Pancreas (tissue), 10 donors: ENCODE measurements at places on chromosomes 16 and 17. TPM values are rescaled to one million over a fixed set of nuclear protein-coding genes. Genes with fewer than 3 reads are reported as not detected.

CDH13 gene
- 1.0 TPM for total RNA-seq

DNA sequence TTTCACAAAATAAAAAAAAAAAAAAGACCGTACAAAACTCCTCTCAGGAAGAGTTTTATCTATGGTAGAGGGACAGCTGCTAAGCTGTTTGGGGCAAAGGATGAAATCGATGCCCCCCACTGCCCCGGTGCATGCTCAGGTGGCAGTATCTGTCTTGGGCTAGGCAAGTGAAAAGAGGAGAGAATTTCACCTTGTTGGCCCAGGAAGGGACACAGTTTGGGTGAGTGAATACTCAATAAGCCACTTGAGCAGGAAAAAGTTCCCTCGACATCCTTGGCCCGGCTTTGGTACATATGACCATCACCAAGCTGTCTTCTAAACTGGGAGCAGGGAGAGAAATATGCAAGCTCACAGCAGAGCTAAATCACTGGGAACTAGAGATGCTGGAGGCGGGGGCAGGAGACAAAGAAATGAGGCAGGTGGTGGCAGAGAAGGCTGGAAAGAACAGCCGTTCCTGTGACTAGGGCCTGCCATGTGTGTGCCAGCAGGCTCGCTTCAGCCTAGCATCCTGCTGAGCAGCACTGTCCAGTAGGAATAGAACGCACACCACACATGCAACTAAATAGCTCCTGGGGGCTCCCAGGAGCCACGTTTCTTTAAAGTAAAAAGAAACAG, 8.2 kb upstream of the EIF1 start:
- DNase-seq, result no peak

DNA sequence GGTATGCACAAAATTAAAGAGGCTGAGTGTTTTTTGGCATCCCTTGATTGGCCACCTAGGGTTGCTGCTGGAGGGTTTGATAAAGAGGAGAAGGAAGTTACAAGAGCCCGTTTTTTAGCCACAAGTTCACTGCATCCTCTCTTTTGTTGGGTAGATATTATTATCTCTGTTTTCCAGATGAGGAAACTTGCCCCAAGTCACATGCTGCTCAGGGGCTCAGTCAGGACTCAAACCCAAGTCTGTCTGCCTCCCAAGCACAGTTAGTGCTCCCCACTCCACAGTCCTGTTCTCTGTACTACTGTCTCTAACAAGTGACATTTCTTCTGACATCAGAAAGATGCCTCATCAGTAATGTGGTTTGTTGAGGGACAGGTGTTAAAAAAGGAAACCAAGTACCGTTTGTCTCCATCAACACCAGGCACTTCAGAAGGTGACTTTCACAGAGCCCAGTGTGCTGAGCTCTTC, 1.4 kb downstream of the NT5M start:
- no peak for DNase-seq

DNA sequence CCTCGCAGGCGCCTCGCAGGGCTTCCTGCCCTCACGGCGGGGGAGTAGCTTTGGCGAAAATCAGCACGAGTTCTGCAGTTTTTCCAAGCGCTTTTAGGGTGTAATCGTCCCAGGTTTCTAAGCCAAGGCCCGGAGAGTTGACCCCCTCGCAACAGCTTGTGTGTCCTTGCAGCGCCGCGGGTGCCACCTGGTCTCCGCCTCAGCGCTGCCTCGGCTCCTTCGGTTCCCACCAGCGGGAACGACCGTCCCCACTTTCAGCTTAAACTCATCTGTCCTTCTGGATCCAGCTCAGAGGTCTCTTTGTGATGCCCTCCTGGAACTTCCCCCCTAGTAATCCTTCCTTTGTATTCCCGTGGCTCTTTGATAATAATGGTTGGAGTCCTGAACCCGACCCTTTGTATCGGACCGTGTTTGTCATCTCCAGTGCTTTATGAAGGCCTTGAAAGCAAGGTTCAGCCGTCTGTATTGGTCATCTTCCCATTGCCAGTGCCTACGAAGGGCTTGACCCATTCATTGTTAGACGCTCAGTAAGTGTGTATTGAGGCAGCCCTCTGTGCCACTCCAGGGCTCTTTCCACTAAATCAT, 858 bp upstream of the SMARCE1 start:
- peak; percentile 71 for DNase-seq

GRCh38 chr17:56681561-56682266, 88.2 kb downstream of the NOG start:
- DNase-seq, result no peak

DNA sequence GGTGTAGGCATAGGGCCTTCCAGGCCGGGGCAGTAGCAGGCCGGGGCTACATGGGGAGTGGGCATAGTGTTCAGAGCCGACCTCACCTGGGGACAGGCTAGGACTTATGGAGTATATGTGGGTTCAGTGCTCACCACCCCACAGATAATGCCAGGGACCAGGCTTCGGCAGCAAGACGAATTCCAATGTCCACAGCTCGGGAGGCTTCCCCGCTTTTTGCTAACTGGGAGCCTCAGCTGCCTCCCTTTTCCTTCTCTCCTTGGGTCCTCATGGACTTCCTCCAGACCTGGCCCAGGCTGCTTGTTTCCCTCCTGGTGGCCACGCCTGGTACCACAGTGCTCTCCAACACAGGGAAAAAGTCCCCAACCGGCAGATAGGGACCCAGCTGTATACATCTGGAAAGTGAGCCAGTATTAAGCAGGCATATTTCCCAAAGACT, 20.1 kb upstream of the SLC46A1 start:
- no peak for DNase-seq

GRCh38 chr16:1493746-1494094, 560 bp downstream of the TELO2 start:
- peak; percentile 62 for DNase-seq

- no peak for DNase-seq
Observed at GRCh38 chr17:34275881-34276280, 5.9 kb downstream of the CCL7 start.

MYH11 gene
- total RNA-seq, result 1.6 TPM

- no peak for DNase-seq
Observed at GRCh38 chr17:16927641-16928321, 44.1 kb downstream of the TNFRSF13B start.

GRCh38 chr17:21212826-21213637, 929 bp downstream of the TMEM11 start:
- DNase-seq, result no peak

DNA sequence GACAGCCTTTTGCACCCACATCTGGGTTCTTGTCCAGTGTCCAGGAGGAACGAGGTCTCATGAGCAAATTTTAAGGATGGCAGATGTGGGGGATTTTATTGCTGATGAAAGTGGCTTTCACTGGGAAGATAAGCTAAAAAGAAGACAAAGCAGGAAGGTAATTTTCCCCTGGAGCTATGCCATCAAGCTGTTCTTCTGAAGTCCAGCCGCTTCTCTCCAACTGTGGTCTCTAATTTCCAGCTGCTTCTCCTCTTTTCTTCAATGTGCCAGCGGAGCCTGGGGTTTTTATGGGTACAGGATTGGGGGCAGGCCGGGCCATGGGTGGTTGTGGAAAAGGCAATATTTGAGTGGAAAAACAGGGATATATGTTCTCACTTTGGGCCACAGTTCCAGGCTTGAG, 430.8 kb downstream of the WWOX start:
- DNase-seq, result no peak

DNA sequence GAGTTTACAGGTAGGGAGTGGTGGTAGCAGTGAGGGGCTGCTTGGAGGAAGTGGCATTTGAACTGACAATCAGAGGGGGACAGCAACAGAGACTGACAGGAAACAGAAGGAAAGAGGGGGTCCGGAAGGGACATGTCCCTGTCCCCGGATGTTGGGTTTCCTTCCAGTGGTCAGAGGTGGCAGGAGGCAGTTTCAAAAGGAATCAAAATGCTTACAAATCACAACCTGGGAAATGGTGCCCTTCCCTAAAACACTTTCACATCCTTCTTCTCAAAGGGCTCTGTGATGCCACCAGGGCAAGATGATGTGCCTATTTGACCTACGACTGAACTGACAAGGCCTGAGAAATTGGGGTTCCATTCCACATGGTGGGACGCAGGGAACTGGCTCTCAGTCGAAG, 19.7 kb downstream of the ADGRG1 start:
- DNase-seq, result no peak

DNA sequence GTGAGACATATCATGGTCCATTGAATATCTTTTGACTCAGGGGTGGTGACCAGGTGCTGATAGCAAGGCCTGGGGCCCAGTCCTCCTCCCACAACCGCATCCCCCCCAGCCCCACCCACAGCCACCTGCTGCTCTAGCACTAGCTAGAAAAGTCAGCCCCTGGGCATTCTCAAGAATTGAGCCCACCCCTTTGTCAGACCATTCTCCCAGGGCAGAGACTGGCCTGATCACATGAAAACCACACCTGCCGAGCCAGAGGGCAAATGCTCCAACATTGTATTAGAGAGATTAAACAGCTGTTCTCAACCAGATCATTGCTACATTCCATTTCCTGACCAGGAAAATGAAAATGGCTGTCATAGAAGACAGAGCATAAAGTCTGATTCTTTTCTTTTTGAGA, 62.4 kb downstream of the RAB11FIP4 start:
- no peak for DNase-seq

DNA sequence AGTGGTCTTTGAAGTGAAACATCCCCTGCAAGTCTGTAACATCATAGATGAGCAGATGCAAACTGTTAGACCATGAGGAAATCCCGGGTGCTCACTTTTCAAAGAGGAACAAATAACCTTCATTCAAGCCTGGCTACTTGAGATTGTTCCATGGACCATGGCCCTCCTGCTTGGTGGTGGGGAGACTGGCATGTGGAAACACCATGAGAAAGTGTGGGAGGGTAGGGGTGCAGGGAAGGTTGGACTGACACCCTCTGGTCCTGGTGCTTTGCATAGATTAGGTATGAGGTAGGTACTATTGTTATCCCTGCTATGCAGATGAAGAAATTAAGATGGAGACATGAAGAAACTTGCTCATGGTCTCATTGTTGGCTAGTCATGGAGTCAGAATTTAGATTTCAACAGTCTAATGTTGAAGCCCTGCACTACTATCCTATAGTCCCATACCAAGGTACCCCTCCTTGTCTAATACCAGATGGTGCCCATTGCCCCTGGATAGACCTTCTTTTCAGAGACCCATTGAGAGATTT, 59.0 kb downstream of the SPACA3 start:
- DNase-seq, result no peak
